ENCODE measurements at places on chromosomes 1 and 21.

- DNase-seq: peak; percentile 64
These were observed 7.3 kb upstream of the PMVK start for GRCh38 chr1:154943649-154944400.

DNA sequence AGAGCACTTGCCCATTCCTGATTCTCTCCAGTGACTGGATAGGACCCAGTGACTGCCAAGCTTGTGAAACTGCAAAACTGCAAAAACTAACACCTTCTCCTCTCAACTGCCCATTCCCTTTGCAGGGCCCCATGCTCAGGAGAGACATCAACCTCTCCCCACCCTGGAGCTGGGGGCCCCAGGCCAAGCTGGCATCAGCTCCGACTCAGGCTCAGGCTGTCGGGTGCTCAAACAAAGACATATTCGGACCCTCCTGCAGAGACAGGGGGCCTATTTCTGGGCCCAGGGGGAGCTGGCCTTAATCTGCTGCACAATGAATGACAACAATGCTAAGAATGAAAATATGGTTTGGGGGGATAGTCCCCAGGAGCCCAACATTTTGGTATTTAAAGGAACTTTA is 11.8 kb downstream of the LMX1A start:
- DNase-seq: no peak

DNA sequence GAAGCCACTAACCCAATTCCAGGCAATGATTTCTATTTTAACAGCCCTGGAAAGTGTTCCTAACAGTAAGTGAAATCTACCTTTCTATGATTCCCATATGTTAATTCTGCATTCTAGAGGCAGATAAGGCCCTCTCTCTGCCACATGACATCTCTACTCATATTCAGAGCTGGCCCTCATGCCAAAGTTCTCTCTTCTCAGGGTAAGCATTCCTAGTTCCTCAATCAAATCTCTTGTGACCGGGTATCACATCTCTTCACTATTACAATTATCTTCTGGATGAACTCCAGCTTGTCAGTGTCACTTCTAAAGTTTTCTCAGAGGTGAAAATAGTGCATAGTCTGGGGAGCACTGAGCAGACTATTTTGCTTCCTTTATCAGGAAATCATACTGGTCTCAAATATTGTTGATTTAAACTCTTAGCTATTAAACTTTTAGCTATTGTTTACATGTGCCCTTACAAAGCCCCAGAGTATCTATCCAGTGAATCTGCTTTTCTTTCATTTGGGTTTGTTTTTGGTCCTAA is 66.4 kb upstream of the TNFSF18 start:
- no peak for DNase-seq

DNA sequence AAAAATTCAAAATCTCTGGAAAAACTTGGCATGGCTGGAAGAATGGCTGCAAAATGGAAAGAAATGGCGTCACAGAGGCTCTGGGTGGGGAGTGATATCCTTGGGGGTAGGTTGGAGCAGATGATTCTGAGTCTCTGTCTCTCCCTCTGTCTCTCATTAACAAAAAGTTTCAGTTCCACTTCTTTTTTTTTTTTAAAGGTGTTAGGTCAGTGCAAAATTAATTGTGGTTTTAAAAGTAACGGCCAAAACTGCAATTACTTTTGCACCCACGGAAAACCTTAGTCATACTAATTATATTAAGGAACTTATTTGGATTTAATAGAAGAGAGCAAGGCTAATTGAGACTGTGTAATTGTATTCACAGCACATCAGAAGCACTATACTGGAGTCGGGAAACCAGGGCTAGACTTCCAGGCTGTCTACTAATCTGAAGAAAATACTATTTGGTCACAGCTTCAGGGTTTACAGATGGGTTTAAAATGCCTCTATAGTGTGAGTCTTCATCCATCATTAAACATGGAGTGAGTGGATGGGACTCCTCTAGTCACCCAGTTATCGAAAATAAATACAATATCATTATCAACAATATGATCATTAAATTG is 289.1 kb upstream of the PLD5 start:
- no peak for DNase-seq

GRCh38 chr1:188782220-188782841 is 1695.3 kb downstream of the BRINP3 start:
- DNase-seq: peak; percentile 22

- no peak for DNase-seq
These were observed 28.6 kb upstream of the CITED4 start for GRCh38 chr1:40890771-40891170.

DNA sequence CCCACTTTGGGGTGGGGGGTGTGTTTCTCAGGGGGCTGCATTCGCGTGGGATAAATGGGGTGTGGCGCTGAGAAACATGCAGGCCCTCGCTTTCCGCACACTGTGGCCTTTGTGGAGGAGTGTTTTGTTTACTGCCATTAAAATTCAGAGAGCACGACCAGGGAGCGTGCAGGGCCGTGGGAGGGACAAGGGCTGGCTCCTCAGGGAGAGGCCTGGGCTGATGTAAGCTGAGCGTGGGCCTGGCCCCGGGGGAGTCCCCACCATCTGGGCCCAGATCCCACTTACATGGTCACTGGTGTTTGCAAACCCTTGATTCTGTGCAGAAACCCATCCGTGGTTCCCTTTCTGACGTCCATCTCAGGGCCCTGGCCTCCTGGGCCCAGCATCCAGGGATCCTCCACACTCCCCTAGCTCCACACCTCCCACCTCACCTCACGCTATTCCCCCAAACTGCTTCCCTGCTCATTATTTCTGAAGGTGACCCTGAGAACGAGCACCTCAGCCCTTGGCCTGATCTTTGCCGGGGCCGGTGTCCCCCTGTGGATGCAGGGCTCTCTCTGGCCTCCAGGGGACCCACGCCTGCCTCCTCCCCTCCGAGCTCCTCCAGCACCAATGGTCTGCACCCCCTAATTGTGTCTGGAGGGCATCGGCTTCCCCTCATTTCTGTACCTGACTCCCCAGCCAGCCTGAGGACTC is 92.5 kb upstream of the SIM2 start:
- DNase-seq: no peak

DNA sequence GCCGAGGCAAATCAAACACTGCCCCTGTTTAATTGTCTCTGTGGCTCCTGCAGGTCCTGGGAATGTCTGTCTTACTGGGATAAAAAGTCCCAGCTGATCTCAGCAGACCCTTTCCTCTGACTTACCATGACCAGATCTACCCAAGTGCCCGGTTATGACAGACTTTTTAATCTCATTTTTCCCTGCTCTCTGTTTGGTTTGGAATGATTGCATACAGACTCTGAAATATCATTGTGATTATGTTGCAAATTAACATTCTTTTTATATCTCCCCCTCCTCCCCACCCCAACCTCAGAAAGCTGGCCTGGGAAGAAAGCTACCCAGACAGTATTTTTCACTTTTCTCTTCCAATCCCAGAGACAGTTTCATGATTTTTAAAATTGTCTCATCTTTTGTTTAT is 16.3 kb downstream of the RAB7B start:
- DNase-seq: no peak

- DNase-seq: no peak
These were observed 10.7 kb upstream of the NPHP4 start for GRCh38 chr1:6002714-6003501.

- DNase-seq: no peak
These were observed 54.2 kb downstream of the PBX1 start for GRCh38 chr1:164613176-164613575.

- no peak for DNase-seq
These were observed 589.4 kb downstream of the PLPP3 start for GRCh38 chr1:55990007-55990406.

DNA sequence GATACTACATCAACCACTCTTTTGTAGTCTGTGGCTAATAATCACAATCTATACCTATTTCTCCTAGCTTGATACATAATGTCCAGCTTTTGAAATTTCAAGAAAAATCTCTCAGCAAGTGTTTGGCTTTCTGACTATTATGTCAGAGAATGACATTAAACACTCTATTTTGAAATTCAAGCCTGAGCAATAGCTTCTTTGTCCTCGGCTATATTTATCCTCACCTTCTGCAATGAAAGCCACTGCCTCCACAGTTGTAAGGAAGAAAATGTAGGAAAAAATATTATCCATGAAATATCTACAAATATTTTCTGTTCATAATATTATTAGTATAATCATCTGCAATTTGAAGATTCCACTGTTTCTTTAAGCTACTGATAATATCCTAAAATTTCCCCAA is 22.1 kb downstream of the LRRC7 start:
- no peak for DNase-seq

GRCh38 chr1:20472860-20473711 is 12.9 kb downstream of the CAMK2N1 start:
- DNase-seq: no peak

DNA sequence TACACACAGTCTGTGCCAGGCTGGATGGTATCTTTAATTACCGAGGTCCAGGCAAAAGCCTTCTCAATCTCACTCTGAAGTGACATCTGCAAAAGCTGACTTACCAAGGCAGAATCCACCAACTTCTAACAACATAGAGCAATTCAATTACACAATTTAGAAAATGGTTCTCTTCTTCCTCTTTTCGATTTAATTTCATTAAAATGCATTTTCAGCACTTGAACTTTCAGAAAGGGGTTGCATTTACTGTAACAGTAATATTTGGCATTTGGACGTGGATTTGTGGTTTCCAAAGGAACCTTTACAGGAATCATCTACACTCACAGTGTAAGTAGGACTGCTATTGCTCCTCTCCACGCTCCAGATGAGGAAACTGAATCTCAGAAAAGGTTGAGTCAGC is 53.3 kb downstream of the ERO1B start:
- no peak for DNase-seq

- no peak for DNase-seq
These were observed 68.4 kb upstream of the SSBP3 start for GRCh38 chr1:54474310-54475251.

- DNase-seq: no peak
These were observed 26.5 kb upstream of the NTPCR start for GRCh38 chr1:232923739-232924386.

DNA sequence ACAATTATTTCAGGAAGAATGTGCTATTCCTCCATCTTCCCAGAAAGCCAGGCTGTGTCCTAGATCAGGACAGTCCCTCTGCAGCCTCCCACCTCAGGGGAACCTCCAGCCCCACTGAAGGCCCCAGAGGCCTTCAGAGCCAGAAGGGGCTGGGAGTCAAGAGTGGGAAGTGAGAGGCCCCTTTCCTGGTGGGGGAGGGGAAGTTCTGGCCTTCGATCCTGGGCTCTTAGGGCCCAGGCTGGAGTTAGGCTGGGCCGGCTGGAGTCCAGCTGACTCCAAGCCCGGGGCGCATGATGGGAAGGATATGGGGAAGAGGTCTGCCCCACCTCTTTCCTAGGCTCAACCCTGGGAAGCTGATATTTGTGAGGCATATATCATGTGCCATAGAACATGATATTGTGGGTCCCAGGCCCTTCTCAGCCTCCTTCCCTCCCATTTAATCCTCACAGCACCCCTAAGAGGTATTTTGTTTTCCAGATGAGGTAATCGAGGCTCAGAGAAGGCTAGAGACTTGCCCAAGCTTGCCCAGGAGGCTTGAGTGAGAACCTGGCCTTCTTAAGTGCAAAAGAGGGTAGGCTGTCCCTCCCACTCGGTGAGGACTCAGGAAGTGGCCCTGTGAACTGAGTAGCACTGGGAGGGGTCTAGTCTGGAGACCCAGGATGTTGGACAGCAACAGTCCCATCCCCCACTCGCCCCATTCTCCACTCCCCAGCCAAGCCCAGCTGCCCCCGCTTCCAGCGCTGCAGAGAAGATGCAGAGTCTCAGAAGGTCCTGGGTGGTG is 18.6 kb upstream of the HSPG2 start:
- no peak for DNase-seq
